ENCODE measurements at places on chromosomes 4 and X.

DNA sequence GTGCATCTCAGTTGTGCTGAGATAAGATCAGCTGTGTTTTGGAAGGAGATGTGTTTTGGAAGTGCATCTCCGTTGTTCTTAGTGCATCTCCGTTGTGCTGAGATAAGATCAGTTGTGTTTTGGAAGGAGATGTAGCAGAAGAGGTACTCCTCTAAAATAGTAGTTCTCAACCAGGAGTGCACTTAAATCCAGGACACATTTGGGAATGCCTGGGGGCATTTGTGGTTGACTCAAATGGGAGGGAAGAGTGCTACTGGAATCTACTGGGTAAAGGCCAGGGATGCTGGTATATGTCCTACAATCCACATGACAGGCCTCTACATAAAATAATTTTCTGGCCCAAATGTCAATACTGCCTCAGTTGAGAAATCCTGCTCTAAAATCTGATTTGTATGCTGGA, 70.8 kb upstream of the CHRDL1 start:
- DNase-seq = no peak

DNA sequence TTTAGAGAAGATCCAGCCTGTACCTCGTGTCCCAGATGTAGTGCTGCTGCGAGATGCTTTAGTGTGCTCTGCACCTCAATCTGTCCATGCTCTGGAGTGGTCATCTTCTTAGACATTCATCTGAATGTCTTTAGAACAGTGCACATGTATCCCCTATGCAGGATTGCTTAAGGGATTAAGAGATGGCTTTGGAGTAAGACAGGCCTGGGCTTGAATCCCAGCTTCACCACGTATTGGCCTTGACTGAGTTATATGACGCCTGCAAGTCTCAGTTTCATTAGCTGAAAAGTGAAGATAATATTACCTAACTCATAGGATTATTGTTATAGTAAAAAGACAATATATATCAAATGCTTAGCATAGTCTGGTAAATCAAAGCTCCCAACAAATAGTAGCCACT, 98.3 kb downstream of the NFKB1 start:
- no peak for DNase-seq

GRCh38 chrX:111917591-111917990, 41.6 kb downstream of the TRPC5OS start:
- DNase-seq = no peak

GRCh38 chr4:7798178-7798995, 141.3 kb downstream of the AFAP1 start:
- DNase-seq = no peak

- DNase-seq = no peak
Measured at GRCh38 chr4:4693755-4694295, 152.0 kb upstream of the STX18 start.

- DNase-seq = no peak
Measured at GRCh38 chr4:82891707-82892466, 934 bp upstream of the SEC31A start.

DNA sequence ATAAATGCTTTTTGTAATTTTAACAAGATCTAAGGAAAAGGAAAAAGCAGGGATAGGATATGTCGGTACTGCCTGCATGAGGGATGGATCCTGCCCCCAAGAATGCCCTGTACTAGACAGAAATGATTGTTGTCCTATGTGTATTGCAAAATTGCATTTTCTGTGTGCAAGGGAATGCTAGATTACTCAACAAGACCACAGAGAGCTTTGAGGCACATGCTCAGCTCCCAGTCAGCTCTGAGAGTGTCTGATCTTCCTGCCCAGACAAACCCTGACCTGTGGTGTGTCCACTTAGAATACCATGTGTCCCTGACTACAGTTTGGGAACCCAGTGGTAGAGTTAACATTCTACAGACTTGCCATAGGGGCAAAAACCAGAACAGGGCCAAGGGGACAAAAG, 129.2 kb upstream of the PAK3 start:
- no peak for DNase-seq

DNA sequence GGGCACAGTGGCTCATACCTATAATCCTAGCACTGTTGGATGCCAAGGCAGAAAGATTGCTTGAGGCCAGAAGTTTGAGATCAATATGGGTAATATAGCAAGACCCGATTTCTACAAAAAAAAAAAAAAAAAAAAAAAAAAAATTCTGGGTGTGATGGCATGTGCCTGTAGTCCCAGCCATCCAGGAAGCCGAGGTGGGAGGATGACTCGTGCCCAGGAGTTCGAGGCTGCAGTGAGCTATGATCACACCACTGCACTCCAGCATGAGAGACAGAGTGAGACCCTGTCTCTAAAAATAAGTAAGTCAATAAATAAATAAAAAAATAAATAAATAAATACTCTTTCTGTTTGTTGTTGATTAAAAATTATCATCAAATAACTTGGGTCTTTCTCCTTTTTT, 62.4 kb upstream of the BMPR1B start:
- no peak for DNase-seq

DNA sequence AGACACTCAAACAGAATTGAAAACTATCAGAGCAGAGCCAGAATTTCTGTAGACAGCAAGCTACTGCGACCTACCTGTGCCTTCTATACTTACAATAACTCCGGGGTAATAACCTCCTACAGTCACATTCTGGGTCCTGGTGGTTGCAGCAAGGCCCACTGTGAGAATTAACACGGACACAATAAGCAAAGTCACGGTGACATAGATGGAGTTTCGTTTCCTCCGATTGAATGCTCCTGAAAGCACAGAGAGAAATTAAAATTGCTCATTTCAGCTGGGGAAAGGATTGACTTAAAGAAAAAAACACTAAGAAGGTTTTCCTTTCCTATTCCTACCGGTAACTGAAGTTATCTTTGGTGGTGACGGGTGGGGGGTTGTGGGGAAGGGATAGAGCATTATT, 7.0 kb downstream of the TMEM255A start:
- DNase-seq = no peak

DNA sequence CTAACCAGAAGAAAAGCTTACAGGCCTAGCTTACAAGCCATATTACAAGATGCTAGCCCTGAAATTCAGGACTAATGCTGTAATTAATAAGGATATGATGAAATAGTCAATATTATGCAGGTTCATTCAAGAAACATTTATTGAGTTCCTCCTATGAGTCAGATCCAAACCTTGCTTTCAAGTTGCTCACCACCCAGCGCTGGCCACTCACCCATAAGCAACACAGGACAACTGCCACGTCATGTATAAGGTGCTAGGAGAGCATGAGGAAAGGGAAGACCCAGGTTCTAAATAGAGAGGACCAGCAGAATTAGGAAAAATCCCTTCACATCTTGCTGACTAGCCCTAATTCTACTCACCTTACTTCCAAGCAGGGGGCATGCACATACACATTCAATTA, 23.3 kb downstream of the MAML3 start:
- no peak for DNase-seq

DNA sequence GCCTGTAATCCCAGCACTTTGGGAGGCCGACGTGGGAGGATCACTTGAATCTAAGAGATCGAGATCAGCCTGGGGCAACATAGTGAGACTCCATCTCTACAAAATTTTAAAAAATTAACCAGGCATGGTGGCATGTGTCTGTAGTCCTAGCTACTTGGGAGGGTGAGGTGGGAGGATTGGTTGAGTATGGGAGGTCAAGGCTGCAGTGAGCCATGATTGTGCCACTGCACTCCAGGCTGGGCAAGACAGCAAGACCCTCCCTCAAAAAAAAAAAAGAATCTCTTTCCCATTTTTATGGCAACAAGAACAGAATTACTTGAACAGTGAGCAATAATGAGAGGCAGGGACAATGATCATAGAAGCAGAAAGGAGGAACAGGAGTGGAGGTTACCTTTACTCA, 94.8 kb downstream of the RNF150 start:
- no peak for DNase-seq

- no peak for DNase-seq
Measured at GRCh38 chrX:152865232-152865920, 32.5 kb upstream of the ZNF185 start.

DNA sequence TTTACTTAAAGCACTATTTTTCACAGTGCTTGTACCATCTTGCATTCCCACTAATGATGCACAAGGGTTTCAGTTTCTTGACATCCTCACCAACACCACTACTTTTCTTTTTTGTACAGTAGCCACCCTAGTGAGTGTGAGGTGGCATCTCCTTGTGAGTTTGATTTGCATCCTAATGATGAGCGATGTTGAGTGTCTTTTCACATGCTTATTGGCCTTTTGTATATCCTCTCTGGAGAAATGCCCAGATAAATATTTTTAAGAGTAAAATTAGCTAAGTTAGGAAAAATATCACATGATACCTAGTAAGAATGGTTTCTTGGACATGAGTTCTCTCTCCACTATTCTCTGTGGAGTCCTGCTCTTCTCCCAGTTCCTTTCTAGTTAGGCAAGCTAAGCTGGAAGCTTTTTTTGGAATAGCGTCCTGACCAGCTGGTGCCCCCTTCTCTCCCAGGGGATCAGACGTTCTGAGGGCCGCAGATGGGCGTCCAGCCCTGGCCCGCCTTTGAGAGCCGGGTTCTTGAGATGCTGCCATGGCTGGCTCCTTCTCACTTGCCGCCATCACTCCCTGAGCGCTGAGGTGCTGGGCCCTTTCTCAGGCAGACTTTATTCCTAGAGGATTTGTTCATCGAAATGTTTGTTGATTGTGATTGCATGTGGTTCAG, 132.1 kb downstream of the ARHGAP10 start:
- no peak for DNase-seq

DNA sequence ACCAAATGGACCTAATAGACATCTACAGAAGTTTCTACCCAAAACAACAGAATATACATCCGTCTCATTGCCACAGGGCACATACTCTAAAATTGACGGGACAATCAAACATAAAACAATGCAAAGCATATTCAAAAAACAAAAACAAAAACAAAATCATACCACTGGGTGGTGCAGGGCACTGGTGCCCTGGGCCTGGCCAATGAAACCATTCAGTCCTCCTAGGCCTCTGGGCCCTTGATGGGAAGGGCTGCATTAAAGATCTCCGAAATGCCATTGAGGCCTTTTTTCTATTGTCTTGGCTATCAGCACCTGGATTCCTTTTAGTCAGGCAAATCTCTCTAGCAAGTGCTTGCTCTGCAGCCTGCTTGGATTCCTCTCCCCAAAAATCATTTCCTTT, 213.9 kb upstream of the ZCCHC13 start:
- no peak for DNase-seq

GRCh38 chr4:184252136-184253071, 34.7 kb upstream of the ENPP6 start:
- DNase-seq = no peak

GRCh38 chr4:159142241-159142640, 39.4 kb downstream of the RAPGEF2 start:
- DNase-seq = no peak

GRCh38 chr4:19455850-19456602, 795.7 kb upstream of the SLIT2 start:
- DNase-seq = no peak

GRCh38 chr4:169626331-169627282, 6.2 kb downstream of the CLCN3 start:
- DNase-seq = no peak

DNA sequence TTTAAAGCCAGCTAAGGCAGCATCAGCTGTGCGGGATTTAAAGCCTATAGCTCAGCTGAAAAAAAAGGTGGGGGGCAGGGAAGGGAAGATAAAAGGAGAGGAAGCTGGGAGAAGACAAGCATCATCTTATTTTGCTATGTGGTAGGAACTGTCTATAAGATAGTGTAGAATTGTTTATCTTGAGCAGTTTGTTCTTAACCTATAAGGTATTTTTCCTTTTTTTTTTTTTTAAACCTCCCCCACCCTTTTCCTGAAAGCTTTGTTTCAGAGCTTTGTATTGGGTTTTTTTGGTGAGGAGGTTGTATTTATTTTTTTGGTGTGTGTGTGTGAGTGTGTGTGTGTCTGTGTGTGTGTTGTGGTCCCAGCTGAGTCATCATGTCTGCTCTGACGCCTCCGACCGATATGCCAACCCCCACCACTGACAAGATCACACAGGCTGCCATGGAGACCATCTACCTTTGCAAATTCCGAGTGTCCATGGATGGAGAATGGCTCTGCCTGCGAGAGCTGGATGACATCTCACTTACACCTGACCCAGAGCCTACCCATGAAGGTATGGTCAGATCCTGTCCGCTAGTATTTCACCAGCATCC, 531 bp downstream of the RUFY3 start:
- no peak for DNase-seq

GRCh38 chr4:30537456-30537855, 182.7 kb upstream of the PCDH7 start:
- no peak for DNase-seq

- DNase-seq = no peak
Measured at GRCh38 chrX:43589735-43590134, 66.4 kb upstream of the MAOA start.

- DNase-seq = no peak
Measured at GRCh38 chr4:12963912-12964311, 520.2 kb downstream of the RAB28 start.

- DNase-seq = no peak
Measured at GRCh38 chrX:111443946-111444345, 32.0 kb upstream of the DCX start.

- no peak for DNase-seq
Measured at GRCh38 chrX:22203186-22203585, 69.5 kb upstream of the CBLL2 start.

GRCh38 chr4:174520660-174521059, 1.6 kb downstream of the HPGD start:
- DNase-seq = no peak

DNA sequence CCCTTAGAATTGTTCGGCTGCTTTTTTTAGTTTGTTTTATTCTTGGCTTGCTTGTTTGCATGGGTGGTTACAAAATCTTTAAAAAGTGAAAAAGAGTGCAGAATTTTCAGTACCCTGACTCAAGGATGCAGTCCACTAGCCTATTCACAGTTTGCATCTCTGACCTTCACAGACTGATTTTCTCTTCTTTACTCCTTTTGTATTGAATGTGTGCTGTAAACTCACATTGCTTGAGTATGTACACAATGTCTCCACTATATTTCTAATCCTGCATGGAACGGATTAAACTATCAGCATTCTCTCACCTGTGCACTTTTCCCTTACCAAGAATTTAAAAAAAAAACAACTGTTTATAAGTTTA, 22.2 kb upstream of the GPM6A start:
- no peak for DNase-seq

GRCh38 chr4:79917246-79917645, 155.8 kb downstream of the ANTXR2 start:
- DNase-seq = peak; percentile 12

GRCh38 chrX:115582616-115583495, 21.9 kb downstream of the PLS3 start:
- DNase-seq = no peak

DNA sequence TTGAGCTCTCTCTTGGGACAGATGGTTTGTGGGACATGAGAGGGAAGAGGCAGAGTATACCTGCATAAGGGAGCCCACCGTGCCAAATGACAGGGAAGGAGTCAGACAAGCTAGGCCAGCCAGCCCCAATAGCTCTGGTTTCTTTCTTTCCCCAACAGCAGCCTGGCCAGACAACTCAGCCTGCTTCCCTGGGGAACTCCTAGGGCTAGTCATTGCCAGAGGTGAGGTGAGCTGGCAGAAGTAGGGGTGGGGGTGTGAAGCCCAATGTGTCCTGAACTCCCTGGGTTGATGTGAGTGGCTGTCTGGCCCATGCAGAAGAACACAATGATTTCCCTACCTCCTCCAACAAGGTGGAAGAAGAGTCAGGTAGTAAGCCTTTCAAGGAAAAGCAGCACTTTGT, 135.5 kb downstream of the AMMECR1 start:
- DNase-seq = no peak

All from stimulated activated CD4-positive, alpha-beta T cell treated with anti-CD3 and anti-CD28 coated beads, Interleukin-4, amount 100 ng/mL, for 4 hours (primary cell).